ENCODE measurements at places on chromosomes 6 and 20. TPM values are rescaled to one million over a fixed set of nuclear protein-coding genes. Genes with fewer than 3 reads are reported as not detected.

DNA sequence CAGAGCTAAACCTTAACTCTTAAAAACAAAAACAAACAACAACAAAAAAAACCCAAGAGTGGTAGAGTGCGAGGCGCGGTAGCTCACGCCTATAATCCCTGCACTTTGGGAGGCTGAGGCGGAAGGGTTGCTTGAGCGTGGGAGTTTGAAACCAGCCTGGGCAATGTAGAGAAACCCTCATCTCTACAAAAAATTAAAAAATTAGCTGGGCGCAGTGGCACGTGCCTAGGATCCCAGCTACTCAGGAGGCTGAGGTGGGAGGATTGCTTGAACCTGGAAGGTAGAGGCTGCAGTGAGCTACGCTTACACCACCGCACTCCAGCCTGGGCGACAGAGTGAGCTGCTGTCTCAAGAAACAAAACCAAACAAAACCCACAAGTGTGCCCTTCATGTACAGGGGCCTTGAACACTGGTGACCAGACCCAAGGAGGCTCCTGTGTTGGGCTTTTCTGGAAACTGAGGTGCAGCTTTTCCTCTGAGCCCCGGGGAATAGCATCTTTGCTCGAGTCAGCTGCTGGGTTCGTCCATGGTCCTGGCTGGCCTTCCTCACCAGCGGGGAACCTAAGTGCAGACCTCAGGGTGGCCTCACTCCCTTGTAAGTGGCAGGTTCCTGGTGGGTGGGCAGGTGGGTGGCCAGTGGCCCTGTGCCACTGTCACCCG lies 39.9 kb downstream of the PYGB start:
- DNase-seq: peak; percentile 18

DNA sequence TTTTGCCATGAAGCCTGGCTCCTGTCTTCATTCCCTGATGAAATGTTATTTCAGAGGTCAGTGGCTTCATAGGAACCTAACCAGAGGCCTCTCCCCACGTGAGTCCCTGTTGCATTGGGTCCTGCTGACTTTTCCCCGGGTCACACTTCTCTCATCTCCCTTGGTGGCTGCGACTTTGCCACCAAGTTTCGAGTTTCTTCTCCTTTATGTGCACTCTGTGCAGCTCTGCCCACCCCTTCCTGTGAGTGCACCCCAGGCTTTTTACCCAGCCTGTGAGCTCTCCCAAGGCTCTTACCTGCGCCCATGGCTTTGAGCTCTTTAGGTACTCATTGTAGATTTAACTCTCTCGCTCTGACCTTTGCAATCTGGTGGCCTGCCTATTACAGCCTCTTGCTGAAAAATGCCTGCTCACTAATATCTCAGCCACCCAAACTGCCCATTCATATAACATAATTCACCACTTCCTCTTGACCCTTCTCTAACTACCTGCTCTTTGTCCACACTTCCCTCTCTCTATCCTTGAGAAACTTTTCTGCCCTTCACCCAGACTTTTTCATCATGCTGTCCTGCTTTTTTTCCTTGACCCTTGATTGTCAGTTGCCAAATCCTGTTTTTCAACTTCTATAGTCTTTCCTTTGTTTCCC lies 105.9 kb downstream of the SASH1 start:
- DNase-seq: no peak

DNA sequence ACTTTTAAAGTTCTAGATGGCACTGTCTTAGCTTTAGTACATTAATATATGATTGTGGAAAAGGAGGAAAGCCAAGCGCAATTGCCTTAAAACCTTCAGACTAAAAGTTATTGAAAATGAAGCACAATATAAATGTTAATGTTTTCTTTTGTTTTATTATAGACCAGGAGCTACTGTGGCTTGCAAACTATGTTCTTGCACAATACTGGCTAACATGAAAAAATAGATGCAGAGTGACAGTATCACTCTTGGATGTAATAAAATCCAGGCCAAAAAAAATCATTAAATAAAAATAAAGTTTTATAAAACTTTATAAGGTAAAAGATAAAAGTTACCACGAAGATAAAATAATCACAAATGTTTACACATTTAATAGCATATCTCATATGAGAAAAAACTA lies 18.3 kb upstream of the PLN start:
- no peak for DNase-seq

Gene CST1
- total RNA-seq: not detected

Gene ADGRF1
- not detected for total RNA-seq

Gene OTOR
- not detected for total RNA-seq

Gene SASH1
- total RNA-seq: 31.8 TPM

Gene EMILIN3
- 4.3 TPM for total RNA-seq

All from left ventricle myocardium superior (tissue), 1 donor.